Placental pericyte (primary cell): ENCODE measurements at places on chromosomes 1 and 21. TPM values are rescaled to one million over a fixed set of nuclear protein-coding genes. Genes with fewer than 3 reads are reported as not detected.

PLA2G5 gene
- not detected in 2 replicates for total RNA-seq

SDC3 gene
- 43.7 and 60.0 TPM in 2 replicates for total RNA-seq

SERPINC1 gene
- 0.43 TPM in 1 of 2 replicates, not detected in the other for total RNA-seq

RGS5 gene
- total RNA-seq = 2.2 and 22.5 TPM in 2 replicates

PCP4 gene
- total RNA-seq = not detected in 2 replicates

BACE2 gene
- total RNA-seq = 10.7 and 18.8 TPM in 2 replicates

CRYAA gene
- total RNA-seq = not detected in 2 replicates

ALDH9A1 gene
- 71.6 and 86.2 TPM in 2 replicates for total RNA-seq

NECTIN4 gene
- 1.1 and 2.6 TPM in 2 replicates for total RNA-seq

OR2L8 gene
- 0.43 TPM in 1 of 2 replicates, not detected in the other for total RNA-seq

FNDC7 gene
- total RNA-seq = under 0.01 TPM in 1 of 2 replicates, not detected in the other

TNFSF18 gene
- total RNA-seq = 2.6 and 6.3 TPM in 2 replicates
